ENCODE measurements at places on chromosomes 11 and 22.

- DNase-seq, result no peak
Measured at GRCh38 chr22:43772831-43773230, 39.3 kb downstream of the EFCAB6 start.

DNA sequence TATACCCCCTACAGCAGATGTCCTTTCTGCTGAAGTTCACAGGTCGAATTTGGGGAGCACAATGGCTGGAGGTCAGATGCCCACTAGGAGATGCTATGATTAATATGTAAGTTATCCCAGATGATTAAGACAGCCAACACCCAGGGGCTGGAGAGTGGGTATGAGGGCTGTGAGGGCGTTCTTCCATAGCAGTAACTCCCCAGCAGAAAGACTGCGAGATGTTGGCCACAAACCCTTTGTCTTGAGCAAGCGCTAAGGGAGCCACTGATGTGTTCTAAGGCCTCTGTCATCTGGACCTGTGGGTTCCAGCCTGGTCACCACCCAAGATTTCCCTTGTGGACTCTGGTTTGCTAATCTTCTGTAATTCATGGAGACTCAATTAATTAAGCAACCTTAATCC is 77.6 kb downstream of the BMAL1 start:
- no peak for DNase-seq

- no peak for DNase-seq
Measured at GRCh38 chr22:41664951-41665350, 23.7 kb downstream of the SNU13 start.

DNA sequence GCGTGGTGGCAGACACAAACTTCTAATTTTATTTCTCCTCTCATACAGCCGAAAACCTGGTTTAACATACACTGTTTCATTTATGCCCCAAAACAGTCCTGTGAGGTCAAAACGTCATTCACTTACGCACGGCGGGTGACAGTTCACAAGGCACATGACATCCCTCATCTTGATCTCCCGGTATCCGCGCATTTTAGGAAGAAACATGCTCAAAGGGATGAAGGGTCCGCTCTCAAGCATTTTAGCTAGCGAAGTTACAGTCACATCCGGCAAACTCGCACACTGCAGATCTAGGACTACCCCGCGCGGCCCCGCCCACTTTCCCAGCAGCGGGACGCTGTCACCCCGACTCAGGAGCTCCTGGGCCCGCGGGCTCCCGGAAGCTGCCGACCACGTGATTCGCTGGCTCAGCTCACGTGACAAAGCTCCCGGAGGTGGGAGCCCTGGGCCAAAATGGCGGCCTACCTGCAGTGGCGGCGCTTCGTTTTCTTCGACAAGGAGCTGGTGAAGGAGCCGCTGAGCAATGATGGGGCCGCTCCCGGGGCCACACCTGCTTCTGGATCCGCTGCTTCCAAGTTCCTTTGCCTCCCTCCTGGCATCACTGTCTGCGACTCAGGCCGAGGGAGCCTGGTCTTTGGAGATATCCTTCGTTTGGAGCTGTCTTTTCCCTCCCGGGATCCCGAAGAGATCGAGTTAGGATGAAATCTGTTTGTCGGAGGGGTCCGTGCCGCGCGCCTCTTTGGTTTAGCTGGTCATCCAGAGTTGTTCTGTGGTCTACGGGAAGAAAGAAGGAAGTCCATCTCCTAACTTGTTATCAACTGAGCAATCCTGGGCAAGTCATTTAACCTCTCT is at the start of gene VPS11:
Gene VPS11, plus strand, starts transcription at position 448 of the 852 bp plus-strand sequence. Its CDS starts 6 bp downstream, at position 454.
- peak; percentile 93 for DNase-seq

GRCh38 chr11:12172493-12173013 is 62.2 kb downstream of the MICAL2 start:
- DNase-seq, result no peak

DNA sequence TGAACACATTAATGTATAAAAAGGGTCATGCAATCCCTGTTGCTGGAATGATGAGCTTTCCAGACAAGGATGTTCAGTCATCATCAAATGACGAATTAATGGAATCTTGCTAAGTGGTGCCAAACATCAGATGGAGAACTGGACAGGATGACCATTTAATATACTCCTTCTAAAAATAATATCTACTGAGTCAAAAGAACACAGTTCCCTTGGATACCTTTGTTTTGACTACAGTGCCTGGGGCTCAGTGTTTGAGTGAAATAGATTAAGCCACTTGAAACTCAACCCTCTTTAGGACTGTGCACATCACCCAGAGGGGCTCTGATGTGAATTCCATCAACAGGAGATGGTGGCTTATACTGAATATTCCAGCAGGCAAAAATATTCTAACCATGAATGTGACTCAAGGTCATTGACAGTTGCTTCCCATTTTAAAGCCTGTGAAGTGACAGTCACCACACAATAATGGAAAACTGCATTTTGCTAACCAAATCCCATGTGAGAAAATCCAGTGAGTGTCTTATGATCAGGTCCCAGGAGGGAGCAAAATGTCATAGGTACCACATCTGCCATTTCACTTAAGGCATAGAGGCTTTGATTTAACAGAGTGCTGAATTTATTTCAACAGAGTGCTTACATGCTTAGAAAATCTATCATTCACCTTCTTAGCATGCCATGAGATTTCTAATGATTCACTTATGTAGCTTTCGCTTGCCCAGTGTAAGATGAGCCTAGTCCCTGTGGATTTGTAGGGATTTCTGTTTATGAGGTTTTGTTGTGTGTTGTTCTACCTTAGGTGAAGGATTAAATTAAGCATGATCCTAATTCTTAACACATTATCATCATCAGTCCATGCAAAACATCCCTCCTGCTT is 41.3 kb upstream of the SLN start:
- peak; percentile 35 for DNase-seq

- DNase-seq, result no peak
Measured at GRCh38 chr11:78733031-78733430, 158.4 kb upstream of the NARS2 start.

DNA sequence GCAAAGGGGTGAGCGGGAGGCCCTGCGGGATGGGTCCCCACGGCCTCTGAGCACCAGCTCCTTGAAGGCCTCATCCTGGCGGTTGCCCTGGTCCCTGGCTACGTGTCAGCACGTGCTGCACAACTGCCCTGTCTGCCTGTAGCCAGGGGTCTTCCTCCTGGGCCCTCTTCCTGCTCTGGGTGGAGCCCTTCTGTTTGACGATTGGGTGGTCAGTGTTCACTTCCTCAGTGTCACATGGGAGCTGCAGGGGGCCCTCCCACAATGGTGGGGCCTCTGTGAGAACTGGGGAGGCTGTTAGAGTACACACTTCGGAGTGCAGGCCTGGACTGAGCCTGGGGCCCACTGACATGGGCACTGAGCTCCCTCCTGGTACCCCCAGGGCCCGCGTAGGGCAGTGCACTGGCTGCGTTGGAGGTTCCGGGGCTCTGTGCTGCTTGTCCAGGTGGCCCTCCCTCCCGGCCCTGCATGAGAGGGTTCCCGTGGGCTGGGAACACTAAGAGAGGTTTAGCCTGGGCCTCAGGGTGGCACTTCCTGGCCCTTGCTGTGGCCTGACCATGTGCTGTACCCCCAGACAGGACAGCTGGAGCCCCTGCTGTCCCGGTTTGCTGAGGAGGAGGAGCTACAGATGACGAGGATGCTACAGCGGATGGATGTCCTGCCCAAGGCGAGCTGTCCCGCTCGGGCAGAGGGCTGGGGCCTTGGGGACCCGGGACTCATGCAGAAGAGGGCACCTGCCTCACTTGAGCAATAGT is 13.8 kb downstream of the DGCR6L start:
- DNase-seq, result no peak

- DNase-seq, result no peak
Measured at GRCh38 chr22:48871176-48871840, 956.4 kb downstream of the BRD1 start.

- no peak for DNase-seq
Measured at GRCh38 chr11:36362902-36363301, 66.8 kb downstream of the PRR5L start.

- peak; percentile 76 for DNase-seq
Measured at GRCh38 chr11:57316017-57316416, 8.7 kb downstream of the TNKS1BP1 start.

DNA sequence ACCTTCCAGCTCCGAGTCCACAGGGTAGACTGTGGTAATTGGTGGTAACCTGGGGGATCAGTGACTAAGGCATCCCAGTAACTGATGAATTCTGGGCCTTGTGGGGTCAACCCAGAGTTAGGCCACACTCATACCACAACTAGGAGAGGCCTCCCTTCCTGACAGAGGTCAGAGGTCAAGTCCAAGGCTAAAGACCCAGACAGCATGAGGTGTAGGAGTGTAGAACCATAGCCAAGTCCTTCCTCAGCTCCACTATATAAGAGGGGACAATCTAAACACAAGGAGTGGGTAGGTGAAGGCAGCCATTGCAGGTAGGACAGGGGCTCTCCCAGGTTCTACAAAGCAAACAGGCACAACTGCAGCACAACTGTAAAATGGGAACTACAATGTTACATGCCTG is 4.6 kb downstream of the AP1B1 start:
- no peak for DNase-seq

GRCh38 chr11:110179064-110179463 is 85.9 kb downstream of the ZC3H12C start:
- DNase-seq, result no peak

- no peak for DNase-seq
Measured at GRCh38 chr11:95358511-95359340, 127.7 kb upstream of the SESN3 start.

GRCh38 chr22:29964776-29965175 is 81.8 kb downstream of the MTMR3 start:
- DNase-seq, result no peak

GRCh38 chr22:42885446-42885845 is 28.4 kb upstream of the ARFGAP3 start:
- DNase-seq, result no peak

DNA sequence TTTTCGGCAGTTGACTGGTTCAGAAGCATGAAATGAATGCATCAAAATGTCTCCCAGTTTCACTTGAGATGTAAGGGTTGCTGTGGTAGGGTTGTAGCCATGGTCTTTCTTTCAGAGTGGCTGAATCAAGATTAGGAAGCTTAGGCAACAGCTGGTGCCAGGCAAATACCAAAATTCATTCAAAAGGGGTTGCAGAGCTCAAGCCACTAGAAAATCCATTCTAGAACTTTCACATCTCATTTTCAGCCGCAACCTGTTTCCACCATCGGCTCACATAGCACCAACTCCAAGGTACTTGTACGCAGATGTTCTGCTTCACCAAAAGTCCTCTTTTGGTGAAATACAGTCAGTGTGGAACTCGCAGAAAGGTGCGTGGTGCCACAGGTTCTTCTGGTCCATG is 40.5 kb upstream of the STK33 start:
- DNase-seq, result no peak

DNA sequence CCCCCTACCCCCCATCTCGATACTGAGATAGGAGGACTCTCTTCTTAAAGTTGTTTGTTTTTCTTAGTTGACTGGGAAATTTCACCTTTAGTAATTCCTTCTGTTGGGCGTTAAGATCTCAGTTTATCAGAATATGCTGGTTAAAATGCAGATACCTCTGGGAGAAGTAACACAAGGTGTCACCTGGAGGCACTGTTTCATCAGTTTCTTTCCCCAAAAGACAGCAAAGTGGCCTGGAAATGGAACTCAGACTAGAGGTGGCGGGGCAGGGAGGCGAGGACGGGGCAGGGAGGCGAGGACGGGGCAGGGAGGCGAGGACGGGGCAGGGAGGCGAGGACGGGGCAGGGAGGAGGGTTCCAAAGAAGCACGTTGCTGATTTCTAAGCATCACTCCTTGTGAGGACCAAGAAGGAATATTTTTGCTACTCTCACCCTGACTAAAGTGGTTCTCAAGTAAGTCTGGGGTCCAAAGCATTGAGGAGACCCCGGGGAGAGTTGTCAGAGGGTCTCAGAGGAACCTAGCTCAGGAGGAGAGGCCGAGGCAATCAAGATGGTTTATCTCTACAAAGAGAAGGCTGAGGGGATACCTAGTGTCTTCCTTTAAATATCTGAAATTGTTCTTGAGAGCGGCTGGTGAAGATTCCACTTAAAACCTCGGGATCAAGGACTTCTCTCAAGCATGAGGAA is 147.0 kb upstream of the B3GAT1 start:
- DNase-seq, result no peak

Data from NCI-H1417 (cell line).